Fibroblast of skin of back (primary cell): ENCODE measurements at places on chromosomes 3 and 15.

GRCh38 chr3:97952872-97953271 is 19.4 kb downstream of the RIOX2 start:
- DNase-seq: no peak

DNA sequence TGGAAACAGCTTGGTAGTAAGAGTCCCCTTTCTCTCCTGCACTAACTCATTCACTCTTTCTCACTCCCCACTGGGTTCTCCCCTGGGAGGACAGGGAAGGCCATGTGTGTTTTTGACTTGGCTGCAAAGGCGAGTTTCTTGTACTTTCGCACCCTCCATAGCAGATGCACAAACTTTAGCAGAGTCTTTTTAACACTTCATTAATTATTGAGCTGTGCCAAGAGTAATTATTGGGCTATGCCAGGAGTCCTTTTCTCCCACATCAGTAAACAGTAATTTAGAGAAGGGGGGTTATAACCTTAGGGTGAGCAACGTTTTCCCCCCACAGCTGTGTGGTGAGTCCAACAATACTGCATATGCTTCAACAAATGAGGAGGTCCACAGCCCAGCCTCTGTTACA is 224.4 kb upstream of the ATP11B start:
- DNase-seq: no peak

DNA sequence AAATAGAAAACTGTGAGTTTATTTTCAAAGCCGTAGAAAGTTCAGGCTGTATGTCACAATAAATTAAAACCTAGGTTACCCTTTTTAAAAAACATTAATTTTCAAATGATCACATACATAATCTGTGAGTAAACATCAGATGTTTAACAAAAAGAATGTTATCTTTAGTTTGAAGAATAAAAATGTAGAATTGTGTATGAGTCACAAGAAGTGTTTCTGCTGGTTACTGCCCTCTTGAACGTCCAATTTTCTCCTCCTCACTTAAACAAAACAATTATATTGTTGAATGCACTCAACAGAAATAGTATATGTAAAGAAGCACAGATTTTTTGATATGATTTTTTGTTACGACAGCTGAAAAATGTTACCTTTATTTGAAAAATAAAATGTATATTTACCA is 855.1 kb downstream of the ROBO1 start:
- peak; percentile 8 for DNase-seq

DNA sequence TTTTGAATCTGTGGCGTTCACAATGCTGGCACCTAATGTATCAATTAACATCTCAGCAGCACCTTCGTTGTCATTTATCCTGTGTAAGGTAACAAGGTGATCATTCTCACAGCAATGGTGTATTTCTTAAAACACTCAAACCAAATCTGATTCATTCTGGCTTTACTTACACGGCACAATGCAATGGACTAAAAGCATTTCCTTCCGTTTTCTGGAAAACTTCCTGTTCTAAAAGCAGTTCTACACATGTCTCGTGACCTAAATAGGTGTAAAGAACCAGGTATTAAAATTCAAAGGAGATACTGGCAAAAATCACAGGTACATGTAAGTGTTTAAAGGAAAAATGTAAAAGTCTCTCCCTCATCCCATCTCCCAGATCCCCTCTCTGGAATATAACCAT is 77.8 kb downstream of the BTD start:
- no peak for DNase-seq

GRCh38 chr3:177742273-177742672 is 545.0 kb upstream of the TBL1XR1 start:
- DNase-seq: no peak

GRCh38 chr3:107382631-107383030 is 5.4 kb downstream of the CCDC54 start:
- DNase-seq: no peak

- no peak for DNase-seq
Measured at GRCh38 chr3:72479651-72480215, 368.5 kb downstream of the SHQ1 start.
